ENCODE measurements at places on chromosomes 13 and 19.

DNA sequence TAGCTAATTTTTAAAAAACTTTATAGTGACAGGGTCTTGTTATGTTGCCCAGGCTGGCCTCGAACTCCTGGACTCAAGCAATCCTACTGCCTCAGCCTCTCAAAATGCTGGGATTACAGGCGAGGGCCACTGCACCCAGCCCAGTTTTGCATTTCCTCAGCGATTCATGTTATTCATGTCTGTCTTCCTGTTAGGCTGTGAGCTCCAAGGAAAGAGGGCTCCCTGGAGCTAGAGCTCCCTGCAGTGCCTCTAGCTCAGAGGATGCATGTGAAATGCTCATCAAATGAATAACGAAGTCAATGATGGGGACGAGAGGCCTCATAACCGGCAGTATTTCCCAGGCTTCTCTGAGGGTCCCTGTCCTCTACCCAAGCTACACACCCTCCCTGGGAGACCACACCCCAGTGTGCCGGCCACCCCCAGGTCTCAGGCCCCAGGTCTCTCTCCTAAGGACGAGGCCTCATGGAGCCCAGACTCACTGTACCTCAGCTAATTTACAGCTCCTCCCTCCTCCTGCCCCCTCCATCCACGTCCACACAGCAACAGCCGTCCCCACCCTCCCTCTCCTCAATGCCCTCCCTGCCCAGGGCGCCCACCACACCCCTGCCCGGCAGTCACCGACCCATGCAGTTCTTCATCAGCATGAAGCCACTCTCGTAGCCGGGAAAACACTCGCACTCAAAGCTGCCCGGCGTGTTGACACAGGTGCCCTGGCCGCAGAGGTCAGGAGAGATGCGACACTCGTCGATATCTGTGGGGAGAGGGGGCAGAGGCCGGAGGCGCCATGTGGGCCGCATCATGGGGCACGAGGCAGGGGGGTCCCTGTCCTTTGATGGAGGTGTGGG, 28.5 kb downstream of the FBN3 start:
- DNase-seq, result no peak

DNA sequence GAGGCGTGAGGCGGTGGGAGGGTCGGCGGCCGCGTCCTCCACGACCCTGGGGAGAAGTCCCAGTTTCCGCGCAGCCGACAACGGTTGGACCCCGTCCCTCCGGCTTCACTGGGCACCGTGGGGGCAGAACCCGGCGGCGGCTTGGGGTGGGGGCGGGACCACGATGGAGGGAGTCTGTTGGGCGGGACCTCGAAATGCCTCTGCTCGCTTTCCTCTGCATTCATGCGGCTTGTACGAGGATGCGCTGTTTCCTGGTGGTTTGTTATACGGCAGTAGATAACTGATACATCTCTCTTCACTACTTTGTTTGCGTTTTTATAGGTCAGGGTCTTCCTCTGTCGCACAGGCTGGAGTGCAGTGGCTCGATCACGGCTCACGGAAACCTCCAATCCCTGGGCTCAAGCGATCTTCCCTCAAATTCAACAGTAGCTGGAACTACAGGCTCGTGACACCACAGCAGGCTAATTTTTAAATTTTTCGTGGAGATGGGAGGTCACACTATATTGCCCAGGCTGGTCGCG, 24.6 kb upstream of the ZNF846 start:
- DNase-seq, result no peak

DNA sequence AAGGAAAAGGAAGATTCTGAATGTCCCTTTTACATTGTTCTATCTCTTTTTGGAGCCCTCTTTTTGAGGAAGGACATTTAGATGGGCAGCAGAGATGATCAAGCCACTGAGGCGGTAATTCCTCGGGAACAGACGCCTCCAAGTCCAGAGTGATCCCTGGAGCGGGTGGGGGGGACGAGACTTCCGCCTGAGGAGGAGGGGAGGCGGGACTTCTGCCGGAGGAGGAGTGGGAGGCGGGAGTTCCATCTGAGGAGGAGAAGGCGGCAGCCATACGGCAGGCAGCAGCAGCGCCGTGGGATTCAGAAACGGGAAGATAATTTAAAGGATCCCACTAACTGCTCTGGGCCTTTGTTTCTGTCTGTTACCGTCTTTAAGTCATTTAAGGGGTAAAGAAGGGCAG, 37.6 kb upstream of the CD177 start:
- DNase-seq, result no peak

- no peak for DNase-seq
Measured at GRCh38 chr19:46733690-46734292, 12.1 kb upstream of the FKRP start.
